ENCODE measurements at places on chromosomes 4 and X.

- no peak for DNase-seq
Observed at GRCh38 chrX:152913346-152913745, 15.5 kb downstream of the ZNF185 start.

- DNase-seq, result no peak
Observed at GRCh38 chr4:78186597-78187543, 129.7 kb downstream of the FRAS1 start.

DNA sequence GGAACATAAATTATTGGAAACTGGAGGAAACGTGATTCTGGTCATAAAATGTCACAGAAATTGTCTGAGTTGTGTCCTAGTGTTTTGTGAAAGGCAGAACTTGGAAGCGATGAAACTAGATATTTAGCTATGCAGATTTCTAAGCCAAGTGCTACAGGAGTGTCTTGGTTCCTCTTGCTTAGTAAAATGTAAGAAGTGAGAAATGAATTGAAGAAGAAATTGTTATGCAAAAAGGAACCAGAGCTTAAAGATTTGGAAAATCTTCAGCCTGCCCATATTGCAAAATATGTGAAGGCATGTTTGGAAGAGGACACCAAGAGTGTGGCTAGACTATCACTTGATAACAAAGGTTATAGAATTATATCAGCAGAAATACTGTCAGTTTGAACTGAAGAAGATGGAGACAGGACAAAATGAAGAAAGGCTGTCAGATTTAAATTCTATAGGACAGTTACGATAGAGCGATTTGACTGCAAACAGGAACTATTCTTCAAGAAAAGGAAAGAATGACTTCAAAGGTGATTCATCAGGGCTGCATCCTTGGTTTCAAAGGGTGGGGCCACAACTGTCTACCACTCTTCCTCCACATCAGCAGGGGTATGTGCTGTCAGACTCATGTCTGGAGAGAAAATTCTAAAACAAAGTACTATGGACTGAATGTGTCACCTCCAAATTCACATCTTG is 9.4 kb upstream of the CDS1 start:
- DNase-seq, result no peak

GRCh38 chr4:57905965-57906364 is 795.8 kb upstream of the IGFBP7 start:
- DNase-seq, result no peak

DNA sequence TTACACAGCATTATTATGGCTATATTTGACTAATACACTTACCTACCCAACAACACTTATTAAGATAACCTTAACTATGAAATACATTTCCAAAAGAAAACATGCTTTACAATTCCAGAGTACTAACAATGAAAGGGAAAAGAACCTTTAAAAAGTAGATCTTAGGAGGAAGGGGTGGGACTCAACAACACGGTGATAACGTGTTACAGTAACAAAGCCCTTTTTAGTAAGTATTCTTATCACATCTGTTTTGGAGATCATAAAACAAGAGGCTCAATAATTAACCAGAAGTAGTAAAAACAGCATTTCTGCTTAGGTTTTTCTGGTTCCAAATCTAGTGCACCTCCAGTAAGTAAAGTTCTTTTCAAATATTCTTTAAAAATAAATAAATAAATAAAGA is 202.1 kb upstream of the SLC7A11 start:
- DNase-seq, result no peak

DNA sequence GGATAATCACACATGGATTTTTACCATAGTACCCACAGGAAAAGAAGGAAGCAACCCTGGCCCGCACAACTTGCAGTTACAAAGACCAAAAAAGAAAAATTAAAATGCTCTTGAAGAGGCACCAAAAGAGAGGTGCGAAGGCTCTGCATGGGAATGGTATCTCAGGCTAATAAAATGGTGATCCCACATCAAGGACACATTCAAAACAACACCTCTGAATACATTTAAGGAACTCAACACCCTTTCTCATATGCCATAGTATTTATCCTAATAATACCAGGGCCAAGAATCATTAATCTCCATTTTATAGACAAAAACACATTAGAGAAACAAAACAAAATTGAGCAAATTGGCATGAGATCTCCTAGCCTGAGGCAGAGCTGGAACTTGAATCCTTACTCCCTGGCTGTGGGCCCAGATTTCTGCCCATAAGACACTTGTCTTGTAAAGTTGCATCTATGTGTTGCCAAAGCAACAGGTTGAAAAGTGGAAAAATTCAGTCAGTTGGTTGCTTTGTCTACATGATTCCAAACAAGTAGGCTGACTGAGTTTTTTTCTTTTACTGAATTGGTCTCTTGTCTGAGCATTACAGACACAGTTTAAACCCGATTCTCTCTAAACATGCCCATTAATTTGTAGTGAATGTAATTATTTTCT is 33.5 kb downstream of the GUCY2F start:
- DNase-seq, result no peak

GRCh38 chrX:81201071-81201470 is 642 bp downstream of the HMGN5 start:
- no peak for DNase-seq

- DNase-seq, result no peak
Observed at GRCh38 chr4:175066923-175067627, 148.9 kb downstream of the ADAM29 start.

DNA sequence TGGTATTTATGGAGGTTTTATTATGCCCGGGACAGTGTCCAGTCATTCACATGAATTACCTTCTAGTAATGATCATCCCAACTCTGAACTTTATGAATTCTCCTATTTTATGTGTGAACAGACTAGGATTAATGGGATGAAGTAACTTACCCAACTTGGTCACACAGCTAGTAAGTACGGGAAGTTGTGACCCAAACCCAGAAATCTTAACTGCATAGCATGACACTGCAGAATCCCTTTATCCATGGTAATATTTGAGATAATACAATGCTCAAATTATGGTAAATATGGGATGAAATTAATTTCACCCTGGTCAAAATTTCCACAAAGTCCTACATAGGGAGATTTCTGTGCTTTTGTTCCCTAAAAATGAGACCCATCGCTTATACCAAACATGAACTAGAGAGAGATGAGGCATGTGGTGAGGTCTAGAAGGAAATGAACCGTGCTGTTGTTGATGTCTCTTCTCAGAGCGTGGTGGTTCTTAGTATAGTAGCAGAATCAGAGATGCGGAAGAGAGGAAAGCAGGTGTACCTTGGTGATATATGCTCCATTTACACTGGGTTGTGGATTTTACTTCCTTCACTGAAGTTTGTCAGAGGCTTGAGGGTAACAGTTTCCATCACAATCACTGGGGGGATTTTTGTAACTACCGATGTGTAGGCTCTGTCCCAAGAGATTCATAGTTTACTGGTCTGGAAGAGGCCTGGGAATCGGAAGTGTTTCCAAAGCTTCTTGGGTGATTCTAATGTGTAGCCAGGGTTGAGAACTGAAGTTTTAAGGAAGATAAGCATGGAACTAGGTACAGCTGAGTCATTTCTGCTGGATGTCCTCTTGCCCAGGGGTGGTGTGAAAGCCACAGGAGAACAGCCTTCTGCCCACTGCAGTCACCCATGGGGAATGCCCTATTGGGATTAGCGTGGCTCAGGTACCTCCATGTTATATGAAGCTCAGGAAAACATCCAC is 30.2 kb upstream of the FAM9C start:
- DNase-seq, result no peak

DNA sequence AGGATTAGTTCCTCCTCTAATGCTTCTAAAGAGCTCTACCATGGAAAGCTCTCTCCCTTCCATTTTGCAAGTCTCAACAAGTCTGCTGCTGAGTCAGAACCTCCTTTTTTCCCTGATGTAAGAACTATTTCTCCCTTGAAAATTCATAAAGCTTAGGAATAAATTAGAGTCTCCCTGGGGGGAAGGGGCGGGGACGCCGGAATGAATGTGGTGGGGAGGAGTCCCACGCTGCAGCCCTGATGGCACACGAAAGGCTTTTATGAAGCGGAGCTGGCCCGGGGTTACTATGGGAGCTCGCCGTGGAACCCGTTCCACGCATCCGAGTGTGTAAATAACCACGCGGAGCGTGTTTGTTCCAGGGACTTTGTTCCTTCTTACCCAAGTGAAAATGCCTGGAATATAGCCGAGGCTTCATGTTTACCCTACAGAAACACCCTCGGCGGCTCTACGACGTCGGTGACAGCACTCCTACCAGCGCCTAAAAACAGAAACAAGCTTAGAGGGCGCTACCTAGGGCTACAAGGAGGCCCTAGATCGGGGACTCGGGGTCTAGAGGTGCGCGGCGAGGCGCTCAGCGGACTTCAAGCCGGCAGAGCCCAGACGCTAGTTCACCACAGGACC is 923 bp upstream of the CPEB2 start:
- peak; percentile 44 for DNase-seq

GRCh38 chr4:111400741-111401140 is 744.5 kb upstream of the FAM241A start:
- DNase-seq, result no peak

DNA sequence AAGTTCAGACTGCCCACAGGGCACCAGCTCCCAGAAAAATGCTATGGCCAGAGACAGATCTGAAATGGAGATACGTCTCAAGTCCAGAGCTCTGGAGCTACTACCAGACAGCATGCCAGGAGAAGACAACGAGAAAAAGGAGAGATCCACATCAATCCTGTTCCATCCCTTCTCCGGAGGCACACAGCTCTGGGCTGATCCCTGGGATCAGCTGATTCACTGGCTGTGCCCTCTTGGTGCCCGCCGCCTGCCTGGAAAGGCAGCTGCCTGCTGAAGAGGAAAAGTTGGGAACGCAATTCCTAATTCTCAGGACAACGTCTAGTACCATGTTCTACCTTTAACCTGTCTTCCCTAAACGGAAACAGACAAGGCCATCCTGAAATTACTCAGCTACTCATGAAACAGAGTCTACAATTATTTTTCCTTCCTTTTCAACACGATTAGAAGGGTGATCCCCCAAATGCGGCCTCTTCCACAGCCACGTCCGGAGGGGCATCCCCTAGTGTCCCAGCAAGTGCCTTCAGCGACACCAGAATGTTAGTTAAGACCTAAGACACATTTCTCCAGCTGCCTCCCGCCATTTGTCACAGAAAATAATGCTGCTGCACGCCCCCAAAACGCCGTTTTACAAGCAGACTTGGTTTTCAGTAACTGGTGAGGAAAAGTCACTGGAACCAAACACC is 2.4 kb downstream of the ZFYVE28 start:
- no peak for DNase-seq

GRCh38 chrX:130082244-130083106 is 27.8 kb downstream of the ELF4 start:
- peak; percentile 81 for DNase-seq

GRCh38 chr4:123790681-123791080 is 394.1 kb downstream of the SPRY1 start:
- DNase-seq, result no peak

GRCh38 chrX:150324035-150324728 is 38.9 kb upstream of the MAMLD1 start:
- no peak for DNase-seq

- DNase-seq, result no peak
Observed at GRCh38 chr4:52997132-52997416, 135.0 kb downstream of the RASL11B start.

DNA sequence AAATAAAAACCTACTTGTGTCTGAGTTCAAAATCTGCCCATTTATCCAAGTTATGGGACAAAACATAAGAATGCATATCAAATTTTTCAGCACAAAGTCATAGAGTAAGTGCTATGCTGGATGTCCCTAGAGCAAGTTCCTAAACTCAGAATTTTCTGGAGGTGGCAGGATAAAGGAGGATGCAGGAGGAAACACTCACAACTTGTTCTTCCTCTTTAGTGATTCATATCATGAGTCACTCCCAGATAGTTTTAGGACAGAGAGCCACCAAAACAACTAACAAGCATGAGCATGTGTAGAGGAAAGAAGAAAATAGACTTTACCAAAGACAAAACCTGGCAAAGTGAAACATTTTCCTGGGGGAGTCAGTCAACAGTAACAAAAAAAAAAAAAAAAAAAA is 302.7 kb downstream of the KCTD8 start:
- no peak for DNase-seq

DNA sequence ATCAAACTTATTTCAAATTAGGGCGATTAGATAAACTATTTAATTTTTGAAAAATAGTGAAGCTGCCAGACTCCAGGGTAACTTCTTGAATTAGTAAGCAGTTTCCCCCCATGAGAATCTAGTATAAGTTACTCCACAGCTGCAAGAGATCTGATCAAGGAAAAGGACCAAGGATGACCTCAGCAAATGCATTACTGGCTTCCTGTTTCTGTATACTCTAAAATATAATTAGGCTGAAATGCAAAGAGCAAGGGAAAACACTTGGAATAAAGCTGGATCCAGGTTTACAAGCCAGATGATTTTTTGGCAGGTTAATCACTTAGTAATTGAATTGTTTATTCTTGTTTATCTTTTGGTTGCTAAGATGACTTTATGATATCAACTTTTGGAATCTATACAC is 13.4 kb upstream of the P2RY10 start:
- DNase-seq, result no peak

DNA sequence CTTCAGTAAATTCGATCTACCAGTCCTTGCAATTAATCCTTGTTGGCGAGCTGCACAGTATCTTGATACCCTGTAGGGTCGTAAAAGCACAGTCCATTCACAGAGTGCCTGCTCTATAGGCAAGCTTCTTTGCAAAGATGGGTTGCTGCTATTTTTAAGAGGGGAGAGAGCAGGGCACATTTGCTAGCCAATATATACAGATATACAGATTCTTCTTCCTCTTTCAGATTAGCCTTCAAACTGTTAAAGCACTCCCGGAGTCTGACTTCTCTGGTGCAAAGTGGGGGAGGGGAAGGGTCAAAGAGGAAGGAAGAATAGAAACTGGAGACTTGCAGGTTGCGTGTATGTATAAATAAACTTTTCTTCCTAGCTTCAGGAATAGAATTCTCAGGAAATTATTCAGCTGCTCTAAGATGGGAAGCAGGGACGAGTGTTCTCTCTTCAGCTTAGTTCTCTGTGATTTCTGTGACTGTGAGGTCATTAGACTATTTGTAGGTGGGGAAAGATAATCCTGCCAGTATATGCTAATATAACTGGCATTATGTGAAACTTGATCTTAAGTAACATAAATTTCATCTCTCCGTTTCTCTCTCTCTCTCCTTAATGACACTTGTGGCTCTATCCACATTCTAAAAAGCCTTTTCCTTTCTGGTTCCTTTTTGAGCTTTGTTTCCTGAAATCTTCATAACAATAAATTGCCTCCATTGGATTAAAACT is at the start of gene CYSLTR1:
CYSLTR1 (minus strand) TSS at position 242 of the 717 bp plus-strand sequence. CDS start 53,865 bp downstream, outside the sequence.
- DNase-seq, result no peak

- no peak for DNase-seq
Observed at GRCh38 chrX:34848281-34848680, 94.3 kb upstream of the FAM47B start.

DNA sequence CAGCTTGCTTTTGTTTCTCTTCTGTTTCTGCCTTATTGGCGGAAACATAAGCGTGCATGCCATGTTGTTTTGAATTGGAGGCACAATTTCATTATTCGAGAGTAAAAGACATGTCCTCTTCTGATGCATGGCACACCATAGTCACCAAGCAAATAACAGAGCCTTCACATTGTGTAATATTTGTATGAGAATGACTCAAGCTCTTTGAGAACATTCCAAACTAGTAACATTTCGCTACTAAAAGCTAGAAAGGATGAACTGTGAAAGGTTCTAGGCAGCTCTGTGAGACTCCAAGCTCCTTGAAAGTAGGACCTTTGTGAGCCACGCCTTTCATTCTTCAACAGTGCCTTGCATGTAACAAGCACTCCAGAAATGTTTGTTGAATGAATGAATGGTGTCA is 9.2 kb upstream of the ANXA3 start:
- DNase-seq, result no peak

GRCh38 chrX:45807572-45808425 is 607.1 kb upstream of the DIPK2B start:
- no peak for DNase-seq

GRCh38 chrX:111492085-111492484 is 19.4 kb upstream of the SERTM2 start:
- DNase-seq, result no peak

All from T-helper 2 cell treated with Interferon-gamma antibody and Interleukin-4, amounts not matched to agents 5 μg/mL and 100 μg/mL, for 36 hours (primary cell).